ENCODE measurements at places on chromosomes 11 and 22.

- DNase-seq: no peak
Observed at GRCh38 chr11:131928992-131929391, 558.6 kb downstream of the NTM start.

- no peak for DNase-seq
Observed at GRCh38 chr11:118170882-118171268, 5.6 kb downstream of the SCN2B start.

- DNase-seq: no peak
Observed at GRCh38 chr22:48434156-48434867, 1393.4 kb downstream of the BRD1 start.

GRCh38 chr11:41786087-41786486 is 326.6 kb upstream of the LRRC4C start:
- no peak for DNase-seq

DNA sequence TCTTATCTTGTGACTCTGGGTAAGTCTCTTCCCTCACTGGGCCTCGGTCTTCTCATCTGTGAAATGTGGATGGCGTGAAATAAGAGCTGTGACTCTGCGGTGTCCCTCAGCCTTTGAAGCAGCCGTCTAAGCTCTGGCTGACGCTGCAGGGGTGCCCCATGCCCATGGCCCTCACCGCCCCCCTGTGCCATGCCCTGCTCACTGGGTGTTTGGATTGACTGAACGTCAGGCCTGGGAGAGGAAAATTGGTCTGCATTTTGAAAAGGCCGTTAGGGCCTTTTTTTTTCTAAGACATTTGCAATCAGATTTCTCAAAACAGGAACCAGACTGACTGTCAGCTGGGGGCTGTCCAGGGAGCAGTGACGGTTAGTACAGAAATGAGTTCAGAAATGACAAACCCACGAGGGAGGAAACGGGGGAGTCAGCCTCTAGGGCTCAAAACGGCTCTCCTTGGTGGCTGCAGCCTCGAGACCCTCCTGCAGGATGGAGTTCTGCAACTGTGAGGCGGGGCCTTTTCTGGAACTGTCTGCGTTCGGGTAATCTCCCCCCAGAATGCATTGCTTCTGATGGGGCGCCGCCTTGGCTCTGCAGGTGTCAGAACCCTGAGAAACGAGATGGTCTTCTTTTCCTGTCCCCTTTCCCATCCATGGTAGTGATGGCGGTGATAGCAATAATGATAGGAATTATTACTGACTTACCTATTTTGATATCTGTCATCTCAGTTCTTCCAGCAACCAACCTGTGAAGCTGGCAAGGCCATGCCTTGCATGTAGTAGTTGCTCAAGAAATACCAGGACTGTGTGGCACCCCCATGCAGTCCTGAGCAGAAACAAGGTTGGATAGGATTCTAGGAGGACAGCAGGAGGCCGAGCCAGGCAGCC is 2.0 kb downstream of the GRK2 start:
- no peak for DNase-seq

GRCh38 chr11:93005239-93005638 is 35.8 kb downstream of the MTNR1B start:
- DNase-seq: peak; percentile 19

DNA sequence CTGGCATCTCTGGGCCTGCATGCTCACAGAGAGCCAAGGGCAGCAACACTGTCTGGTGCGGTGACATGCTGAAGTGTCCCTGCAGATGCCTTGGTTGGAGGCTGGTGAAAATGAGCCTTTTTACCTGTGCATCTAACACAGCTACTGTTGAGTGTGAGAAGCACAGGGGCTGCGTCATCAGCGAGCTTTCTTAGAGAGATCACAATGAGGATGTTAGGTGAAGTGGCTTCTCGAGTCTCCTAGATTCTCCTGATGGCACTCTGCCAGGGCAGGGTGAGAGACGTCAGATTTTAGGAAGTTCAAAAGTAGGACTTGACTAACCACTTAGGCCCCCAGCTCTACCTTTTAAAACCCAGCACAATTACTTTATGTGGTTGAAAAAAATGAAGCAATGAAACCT is 3.6 kb upstream of the SLC15A3 start:
- peak; percentile 13 for DNase-seq

- no peak for DNase-seq
Observed at GRCh38 chr22:20424932-20425565, 12.6 kb downstream of the SCARF2 start.

DNA sequence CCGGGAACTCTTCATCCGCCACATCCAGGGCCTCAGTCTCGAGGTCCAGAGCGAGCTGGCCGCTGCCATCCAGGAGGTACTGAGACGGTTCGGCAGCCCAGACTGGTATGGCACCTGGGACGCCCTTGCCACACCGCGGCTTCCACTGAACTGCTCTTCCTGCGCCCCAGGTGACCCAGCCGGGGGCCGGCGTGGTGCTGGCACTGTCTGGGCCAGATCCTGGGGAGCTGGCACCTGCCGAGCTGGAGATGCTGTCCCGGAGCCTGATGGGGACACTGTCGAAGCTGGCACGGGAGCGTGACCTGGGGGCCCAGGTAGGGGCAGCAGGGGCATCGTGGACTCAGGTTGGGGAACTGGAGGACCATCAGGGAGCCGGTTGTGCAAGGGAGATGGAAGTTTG is 1.4 kb downstream of the CCDC88B start:
- no peak for DNase-seq

DNA sequence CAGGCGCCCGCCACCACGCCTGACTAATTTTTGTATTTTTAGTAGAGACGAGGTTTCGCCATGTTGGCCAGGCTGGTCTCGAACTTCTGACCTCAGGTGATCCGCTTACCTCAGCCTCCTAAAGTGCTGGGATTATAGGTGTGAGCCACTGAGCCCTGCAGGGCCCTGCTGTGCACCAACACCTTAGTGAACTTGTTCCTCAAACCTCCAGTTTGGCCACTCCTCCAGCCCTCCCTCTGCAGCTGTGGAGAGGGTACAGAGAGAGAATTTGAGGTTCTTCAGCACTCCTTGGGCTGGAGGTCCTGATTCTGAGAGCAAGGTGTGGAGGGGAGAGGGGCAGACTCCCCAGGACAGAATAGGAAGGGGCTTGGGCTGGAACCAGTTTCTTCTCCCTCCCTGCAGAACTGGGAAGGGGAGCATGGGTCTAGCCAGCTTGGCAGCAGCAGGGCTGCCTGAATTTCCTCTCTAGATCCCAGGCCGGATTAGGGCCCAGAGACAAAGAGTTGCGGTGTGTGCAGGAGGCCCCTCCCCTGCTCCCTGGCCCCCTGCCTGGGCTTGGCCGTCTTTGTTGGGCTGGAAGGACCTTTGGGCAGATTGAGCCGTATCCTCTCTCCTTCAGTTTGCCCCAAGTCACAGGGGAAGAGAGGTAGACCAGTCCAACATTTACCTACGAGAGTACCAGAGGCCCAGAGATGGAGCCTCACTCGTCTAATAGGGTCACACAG is 2.3 kb upstream of the PEX16 start:
- DNase-seq: no peak
